ENCODE measurements at places on chromosomes 11 and 22. TPM values are rescaled to one million over a fixed set of nuclear protein-coding genes. Genes with fewer than 3 reads are reported as not detected.

DNA sequence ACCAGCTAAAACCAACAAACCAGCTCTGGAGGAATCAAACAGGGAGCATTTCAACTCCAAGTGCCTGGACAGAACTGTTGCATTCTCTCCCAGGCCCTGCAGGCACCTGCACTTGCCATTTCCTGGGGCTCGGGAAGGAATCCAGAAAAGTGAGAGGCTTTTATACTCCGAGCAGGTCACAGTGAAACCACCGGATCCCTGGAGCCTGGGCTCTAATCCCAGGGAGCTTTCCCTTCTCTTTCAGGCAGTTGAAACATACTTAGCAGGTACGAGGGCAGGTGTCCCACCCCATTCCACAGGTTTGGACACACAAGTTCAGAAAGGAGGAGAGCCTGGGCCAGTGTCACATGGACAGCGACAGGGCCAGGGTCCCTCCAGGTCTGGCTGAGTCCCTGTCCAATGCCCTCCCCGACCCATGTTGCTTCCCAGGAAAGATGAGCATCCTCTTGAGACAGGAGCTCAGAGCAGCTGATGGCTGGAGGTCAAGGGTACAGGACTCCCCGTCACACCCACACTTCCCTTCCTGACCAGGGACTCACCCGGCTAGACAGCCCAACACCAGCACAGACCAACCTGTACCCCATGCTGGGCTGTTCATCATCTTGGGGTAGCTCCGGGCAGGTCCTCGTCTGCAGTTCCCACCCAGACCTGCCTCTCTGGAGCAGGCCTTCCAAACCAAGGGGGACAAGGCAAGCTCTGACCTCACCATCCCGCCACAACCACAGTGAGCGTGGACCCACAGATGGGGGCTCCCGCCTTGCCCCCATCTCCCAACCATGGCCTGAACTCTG is 49.9 kb upstream of the CD5 start:
- DNase-seq, result no peak

- no peak for DNase-seq
These were observed 182.2 kb upstream of the SYT13 start for GRCh38 chr11:45468267-45468856.

The SEPTIN5 gene
- total RNA-seq, result 2.8 TPM

DNA sequence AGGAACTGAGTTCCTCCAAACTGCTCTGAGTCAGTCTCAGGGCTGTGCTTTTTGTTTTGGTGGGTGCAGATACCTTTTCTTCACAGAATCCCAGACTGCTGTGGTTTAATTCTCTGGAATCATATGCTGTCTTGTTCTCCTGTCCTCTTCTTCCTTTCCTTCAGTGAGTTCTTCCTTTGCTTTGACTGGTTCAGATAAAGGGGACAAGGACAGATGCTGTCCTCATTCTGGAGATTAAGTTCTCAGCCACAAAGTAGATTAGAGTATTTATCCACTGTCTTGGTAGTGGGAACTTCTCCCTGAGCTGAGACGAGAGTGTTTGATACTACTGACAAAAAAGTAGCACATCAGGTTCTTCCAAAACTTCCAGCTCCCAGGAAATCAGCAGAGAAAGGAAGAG is 13.3 kb downstream of the ZDHHC5 start:
- DNase-seq, result no peak

GRCh38 chr22:38704654-38705234 is 1.0 kb upstream of the GTPBP1 start:
- no peak for DNase-seq

GRCh38 chr11:35357923-35358322 is 61.4 kb downstream of the SLC1A2 start:
- no peak for DNase-seq
